Substantia nigra (tissue), 51 donors: ENCODE measurements at places on chromosomes 1 and 21.

DNA sequence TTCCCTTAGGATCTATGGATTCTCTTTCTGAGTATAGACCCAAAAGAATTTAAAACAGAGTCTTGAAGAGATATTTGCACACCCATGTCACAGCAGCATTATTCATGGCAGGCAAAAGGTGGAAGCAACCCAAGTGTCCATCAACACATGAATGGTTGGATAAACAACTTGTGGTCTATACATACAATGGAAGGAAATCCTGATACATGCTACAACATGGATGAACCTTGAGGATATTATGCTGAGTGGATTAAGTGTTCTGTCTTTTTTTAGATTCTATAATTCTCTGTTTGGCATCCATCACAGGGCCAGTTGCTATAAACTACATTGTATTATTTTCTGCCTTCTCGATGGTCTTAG is 39.8 kb downstream of the PTPN14 start:
- DNase-seq = no peak

GRCh38 chr21:42555756-42556438 is 42.2 kb downstream of the SLC37A1 start:
- no peak for DNase-seq

DNA sequence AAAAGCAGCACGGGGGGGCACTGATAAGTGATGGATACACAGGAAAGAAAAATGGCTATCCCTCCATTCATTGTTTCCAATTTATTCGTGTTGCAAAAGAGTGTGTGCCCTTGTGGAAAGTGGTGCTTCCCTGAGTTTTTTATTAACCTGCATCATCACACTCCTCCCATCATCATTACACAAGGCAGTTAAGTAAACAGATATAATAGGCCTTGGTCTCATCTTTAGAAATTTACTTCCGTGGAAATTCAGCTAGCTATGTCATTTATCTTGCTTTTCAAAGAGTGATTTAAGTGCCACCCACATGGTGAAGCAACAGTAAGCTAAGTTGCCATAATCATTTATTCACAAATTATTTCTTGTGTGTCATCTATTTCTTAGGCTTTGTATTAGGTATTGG is 473.3 kb downstream of the NEGR1 start:
- no peak for DNase-seq

DNA sequence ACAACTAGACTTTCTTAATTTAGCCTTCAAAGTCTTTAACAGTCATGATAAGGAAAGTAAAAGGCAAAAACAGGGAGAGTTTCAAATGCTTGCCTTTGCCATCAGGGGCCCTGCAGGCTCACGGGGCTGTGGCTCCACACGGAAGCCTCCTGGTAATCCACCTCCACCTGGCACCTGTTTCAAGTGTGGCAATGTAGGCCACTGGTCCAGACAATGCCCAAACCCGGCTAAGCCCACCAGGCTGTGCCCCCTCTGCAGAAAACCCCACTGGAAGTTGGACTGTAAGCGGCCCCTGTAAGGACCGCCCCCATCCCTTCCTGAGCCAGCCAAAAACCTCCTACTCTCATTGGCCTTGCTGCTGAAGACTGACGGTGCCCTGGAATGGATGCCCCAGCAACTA is 32.5 kb downstream of the VN1R5 start:
- DNase-seq = no peak

DNA sequence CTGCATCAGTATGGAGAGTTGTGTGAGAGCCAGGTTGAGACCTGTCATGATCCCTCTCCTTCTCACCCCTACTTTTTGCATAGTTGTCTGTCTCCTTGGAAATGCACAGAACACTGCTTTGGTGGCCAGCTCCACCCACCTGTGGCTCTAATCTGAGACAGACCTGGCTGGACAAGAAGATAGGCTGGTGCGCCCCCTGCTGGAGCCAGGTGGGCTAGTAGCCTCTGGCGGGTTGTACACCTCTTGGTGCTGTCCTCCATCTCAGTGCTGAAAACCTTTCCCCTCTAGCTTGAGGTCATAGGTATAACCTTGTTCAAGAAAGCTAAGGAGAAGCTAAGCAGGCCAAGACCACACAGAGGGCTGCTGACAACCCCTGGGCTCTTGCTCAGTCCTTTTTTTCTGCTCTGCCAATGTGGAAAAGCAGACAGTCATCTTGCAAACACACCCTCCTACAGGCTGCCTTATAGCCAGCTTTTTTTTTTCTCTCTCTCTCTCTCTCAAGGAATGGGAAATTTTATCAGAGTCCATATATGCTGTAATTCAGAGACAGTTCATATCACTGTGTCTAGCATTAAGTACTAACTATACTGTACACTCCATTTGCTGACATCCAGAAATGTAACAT is 58.8 kb upstream of the SPATA6 start:
- DNase-seq = peak; percentile 15

DNA sequence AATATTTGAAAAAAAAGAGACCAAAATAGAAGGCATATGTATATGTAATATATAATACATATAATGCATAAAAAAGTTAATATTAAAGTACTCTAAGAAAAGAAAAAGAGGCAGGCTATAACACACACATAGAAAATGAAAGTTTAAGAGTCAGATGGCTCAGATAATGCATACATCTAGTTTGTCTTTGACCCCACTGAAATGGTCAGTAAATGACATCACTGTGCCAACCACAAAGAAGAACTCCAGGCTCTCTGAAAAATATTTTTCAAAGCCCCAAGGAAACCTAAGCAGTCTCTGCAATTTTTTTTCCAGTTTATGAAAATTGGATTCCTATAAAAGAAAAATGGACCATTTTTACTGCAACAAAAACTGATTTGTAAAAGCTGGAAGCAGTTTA is 55.4 kb upstream of the SCYL3 start:
- no peak for DNase-seq

DNA sequence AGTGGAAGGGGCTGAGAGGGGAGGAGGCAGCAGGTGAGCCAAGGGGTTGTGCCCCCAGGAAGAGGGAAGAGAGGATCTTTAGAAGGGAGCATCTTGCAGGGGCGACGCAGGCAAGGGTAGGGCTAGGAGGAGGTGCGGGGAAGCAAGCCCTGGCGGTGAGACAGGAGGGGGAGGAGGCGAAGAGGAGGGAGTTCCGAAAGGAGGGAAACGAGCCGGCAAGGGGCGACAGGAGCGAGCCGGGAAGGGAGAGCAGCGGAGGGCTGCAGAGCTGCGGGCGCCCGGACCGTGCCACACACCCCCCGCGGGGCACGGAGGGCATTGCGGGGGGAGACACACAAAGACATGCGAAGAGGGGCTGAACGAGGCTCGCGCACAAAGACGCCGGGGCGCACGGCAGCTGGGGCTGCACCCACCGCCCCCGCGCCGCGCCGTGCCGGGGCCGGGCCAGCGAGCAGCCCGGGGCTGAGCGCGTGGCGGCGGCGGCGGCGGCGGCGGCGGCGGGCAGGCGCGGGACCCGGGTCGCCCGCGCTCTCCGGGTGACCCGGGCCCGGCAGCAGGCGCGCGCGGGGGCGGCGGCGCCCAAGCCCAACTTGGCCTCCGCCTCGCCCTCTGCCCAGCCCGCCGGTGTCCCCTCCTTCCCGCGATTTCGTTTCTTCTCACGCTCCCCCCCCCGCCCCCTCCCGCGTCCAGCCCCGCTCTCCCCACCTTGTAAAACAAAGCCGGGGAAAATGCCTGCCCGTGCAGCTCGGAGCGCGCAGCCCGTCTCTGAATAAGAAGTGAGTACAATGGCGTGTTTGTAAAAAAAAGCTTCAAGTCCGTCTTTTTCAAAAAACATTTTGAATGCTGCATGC is at the start of gene KCNK2:
TSS of gene KCNK2 (plus strand) at position 206 of the 851 bp plus-strand sequence. CDS start 649 bp downstream, outside the sequence.
- no peak for DNase-seq

DNA sequence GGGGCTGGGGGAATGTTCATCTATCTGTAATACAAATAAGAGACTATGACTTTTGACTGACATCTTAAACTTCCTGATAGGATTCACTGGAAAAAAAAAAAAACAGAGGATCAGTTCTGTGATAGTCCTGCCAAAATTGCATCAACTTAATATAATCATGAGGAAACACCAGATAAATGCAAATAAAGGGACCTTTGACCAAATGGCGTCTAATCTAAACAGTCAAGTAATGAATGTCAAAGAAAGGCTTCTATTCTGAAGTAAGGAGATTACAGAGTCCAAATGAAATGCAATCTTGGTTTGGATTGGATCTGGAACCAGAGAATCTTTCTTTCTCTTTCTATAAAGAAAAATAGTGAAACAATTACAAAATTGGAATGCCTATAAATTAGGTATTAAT is 513.4 kb downstream of the KCNT2 start:
- no peak for DNase-seq

- DNase-seq = no peak
These were observed 54.5 kb upstream of the FGGY start for GRCh38 chr1:59242370-59242769.

DNA sequence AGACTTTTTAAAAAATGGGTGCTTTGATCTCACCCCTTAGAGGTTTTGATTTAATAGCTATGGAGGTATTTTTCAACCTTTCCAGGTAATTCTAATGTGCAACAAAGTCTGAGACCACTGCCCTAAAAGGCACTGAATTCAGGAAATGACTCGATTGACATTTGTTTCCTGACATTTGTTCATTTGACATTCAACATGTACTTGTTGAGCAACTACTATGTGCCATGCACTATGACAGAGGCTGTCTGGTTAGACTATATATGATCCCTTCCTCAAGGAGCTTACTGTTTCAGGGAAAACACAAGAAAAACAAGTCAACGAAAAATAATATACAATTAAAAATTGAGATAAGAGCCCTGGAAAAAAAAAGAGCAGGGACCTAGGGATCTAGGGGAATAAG is 25.6 kb upstream of the AVPR1B start:
- DNase-seq = no peak

DNA sequence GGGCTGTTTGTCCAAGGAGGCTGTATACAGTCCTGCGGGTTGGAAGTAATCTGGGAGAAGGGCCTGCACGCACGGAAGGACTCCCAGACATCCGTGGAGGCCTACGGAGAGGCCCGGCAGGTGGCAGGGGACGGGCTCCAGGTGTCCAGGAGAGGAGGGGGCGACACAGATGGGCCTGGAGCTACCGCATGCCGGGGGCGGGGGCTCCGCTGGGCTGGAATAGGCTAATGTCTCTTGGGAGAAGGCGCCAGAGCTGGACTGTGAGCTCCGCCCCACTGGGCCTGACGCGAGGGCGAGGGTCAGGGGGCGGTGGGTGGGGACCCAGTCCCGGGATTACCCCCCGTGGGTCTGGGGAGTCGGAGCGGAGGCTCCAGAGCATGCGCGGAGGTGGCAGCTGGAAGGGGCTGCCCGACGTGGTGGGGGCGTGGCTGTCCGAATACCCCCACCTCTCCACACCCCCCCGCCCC is 659 bp downstream of the AGO1 start:
- no peak for DNase-seq

GRCh38 chr21:46226920-46227599 is 1.5 kb downstream of the LSS start:
- DNase-seq = peak; percentile 31

DNA sequence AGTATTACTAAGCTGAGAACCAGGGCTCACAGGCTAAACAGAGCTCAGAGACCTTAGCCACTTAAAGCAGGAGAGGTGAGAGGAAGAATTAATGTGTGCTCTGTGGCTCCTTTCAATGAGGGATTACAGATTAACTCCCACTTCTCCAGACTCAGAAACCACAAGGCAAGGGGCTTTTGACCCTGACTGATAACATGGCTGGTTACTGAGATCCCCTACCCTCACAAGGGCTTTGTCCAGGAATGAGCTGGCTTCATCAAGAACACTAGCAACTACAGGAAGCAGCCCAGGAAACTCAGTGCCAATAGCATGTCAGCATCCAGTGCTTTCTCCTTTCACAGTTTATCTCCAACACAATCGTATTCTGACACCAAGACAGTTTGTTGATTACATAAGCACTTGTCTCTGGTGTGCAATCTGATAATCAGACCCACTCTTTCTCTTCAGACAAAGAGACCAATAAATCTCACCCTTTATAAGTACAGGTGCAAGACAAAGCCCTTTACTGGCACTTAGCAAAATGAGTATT is 38.8 kb downstream of the ERI3 start:
- no peak for DNase-seq

DNA sequence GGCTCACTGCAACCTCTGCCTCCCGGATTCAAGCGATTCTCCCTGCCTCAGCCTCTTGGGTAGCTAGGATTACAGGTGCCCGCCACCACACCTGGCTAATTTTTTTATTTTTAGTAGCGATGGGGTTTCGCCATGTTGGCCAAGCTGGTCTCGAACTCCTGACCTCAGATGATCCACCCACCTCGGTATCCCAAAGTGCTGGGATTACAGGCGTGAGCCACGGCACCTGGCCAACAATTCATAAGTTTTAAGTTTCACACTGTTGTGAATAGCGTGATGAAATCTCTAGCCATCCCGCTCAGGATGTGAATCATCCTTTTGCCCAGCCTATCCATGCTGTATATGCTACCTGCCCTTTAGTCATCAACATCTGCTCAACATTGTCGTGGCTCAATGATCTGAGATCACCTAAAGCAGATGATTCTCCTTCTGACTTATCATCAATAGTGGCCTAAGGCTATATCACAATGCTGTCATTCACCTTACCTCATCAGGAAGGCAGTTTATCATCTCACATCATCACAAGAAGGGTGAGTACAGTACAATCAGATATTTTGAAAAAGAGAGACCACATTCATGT is 2.6 kb downstream of the PFDN2 start:
- no peak for DNase-seq

- no peak for DNase-seq
These were observed 7.7 kb upstream of the CD34 start for GRCh38 chr1:207918581-207918980.

DNA sequence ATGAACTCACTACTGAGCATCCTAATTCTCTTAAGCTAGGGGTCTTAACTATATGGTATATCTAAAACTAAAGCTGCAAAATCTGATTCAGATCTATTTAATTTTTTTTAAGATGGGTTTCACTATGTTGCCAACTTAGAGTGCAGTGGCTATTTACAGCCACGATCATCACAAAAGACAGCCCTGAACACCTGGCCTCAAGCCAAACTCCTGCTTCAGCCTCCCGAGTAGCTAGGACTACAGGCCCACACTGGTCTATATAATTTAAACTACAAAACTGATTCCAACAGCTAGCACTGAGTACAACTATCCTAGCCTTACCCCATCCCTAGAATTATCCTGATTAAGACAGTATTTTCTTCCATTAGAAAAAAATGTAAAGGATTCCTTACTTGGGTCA is 37.1 kb downstream of the EIF4G3 start:
- DNase-seq = peak; percentile 12

- no peak for DNase-seq
These were observed 5.6 kb upstream of the LACTBL1 start for GRCh38 chr1:22978299-22978698.

DNA sequence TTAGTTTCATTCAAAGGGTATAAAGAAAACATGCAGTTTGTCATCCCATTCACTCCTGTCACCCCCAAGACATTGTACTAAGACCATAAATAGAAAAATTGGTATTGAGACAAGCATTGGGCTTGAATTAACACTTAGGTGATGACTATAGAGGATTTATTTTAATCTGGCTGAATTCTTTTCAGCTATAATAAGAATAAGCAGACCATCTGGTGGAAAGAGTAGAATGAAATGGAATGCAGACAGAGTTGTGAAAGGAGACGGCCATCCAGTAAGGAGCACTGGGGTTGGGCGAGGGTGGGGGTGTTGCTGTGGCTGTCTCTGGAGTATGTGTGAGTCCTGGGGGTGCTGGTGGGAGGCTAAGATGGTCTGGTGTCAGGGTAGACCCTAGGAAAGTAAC is 125.0 kb upstream of the IVNS1ABP start:
- DNase-seq = no peak
